Right cardiac atrium (tissue), 5 donors: ENCODE measurements at places on chromosomes 6 and 20. TPM values are rescaled to one million over a fixed set of nuclear protein-coding genes. Genes with fewer than 3 reads are reported as not detected.

Gene GPANK1
- polyA plus RNA-seq, result 24.6 TPM

- DNase-seq, result no peak
These were observed 43.1 kb downstream of the ALDH5A1 start for GRCh38 chr6:24537771-24538385.

DNA sequence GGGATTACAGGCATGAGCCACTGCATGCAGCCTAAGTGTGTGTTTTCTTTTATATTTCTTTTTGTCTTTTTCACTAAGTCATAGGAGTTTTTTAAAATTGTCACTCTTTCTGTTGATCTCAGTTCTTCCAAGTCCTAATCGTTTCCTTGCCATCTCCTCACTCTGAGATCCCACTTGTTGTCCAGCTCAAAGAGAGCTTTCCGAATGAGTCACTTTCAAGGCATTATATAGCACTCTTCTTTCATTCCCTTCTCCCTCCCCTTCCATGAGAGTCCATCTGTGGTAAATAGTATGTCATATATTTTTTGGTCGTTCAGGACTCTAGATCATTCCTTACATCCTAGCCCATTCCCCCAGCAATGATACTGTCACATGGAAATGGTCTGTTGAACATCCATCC is 4.3 kb downstream of the VAPB start:
- no peak for DNase-seq

DNA sequence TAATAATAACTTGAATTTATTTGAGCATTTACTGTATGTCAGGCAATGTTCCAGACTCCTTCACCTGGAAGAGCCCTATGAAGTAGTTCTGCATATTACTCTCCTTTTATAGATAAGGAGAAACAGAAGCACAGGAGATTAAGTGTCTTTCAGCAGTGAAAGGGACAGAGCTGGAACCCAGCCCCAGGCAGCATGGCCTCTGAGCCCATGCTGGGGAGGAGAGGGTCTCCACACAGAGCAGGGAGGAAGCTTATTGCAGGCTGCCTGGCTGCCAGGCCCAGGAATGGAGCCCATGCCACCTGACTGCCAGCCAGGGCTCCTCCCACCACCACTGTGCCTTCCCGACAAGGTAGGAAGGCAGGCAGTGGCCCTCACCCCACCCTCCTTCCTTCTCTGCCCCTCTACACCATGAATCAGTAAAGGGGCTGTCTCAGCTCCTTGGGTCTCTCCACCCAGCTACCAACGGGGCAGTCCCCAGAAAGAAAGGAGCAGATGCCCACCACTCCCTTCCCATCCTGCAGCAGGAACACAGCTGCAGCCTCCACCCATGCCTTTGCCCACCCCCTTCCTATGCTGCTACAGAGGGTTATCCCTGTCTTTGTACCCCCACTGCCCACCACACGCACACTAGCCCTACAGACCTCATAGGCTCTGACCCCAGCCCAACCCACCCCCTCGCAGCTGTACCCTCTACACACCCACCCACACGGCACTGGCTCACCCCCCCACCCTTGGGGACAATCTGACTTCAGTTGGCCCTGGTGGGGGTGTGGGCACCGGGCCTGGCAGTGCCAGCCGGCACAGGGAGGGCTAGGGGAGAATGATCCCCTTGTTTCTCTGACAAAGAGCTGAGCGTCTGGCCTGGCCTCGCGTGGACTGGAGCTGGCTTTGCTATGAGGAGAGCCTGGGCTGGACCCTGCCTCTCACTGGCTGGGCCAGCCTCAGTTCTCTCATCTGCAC is 41.8 kb downstream of the TFEB start:
- DNase-seq, result no peak

DNA sequence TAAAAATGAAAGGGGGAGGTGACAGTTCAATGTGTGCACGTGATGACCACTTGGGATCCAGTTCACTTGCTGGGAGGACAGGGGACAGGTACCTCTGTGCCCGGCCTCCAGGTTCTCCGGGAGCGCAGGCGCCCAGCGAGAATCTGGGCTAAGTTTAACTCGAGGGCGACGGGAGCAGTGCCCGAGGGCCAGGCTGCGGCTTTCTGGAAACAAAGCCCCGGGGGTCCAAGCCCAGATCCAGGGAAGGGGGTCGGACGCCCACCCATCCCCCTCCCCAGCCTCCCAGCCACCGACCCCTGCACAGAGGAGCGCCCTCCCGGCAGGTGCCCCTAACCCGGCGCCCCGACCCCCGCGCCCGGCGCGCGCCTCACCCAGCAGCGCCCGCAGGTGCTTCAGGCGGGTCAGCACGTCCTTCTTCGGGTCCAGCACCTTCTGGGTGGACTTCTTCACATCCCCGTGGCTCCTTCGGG is 405 bp downstream of the RALGAPA2 start:
- DNase-seq, result no peak

- no peak for DNase-seq
These were observed 15.2 kb downstream of the VNN1 start for GRCh38 chr6:132698608-132699007.

Gene AAR2
- polyA plus RNA-seq, result 14.1 TPM

Gene HM13
- polyA plus RNA-seq, result 47.8 TPM

DNA sequence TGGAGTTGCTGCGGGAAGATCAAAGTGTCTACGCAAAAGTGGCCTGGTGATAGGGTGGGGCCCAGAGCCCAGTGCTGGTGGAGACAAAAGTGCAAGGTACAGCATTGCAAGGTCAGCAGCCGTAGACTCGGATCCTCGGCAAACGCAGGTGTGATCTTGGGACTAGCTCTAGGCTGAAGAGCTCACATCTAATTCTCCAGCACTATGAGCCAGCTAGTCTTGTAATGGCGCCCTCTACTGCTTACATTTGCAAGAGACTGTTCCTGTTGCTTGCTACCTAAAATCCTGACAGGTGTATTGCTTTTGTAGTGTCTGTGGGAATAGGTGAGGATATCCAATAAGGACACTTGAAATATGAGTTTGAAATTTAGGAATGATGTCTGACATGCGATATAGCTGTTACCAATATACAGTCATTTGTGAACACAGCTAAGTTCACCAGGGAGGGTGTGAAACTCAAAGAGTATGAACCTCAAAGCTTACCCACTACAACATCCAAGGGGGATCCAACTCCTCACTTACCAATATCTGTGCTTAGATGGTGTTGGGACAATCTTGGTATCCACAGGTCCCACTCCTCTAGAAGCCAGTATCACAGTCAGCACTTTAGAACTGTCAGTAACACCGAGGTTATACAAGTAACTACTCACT is 58.4 kb downstream of the PDE7B start:
- DNase-seq, result no peak

DNA sequence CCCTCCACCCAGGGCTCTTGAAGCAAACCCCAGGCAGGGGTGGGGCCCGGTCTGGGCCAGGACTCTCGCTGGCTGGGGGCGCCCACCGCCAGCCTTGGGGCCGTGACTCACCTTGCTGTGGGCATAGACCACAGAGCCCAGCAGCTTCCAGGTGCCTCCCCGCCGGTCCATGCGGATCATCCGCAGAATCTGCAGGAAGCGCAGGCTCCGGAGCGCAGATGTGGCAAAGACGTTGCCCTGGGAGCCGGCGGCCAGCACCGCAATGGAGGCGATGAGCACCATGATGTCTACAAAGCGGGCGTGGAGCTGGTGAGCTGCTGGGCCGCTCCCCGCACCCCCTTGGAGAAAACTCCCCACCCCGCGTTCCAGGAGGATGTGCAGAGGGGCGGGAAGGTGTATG is 27.9 kb downstream of the KCNQ2 start:
- no peak for DNase-seq

Gene USP49
- polyA plus RNA-seq, result 1.5 TPM

- no peak for DNase-seq
These were observed 36.5 kb downstream of the RARS2 start for GRCh38 chr6:87553159-87553765.

DNA sequence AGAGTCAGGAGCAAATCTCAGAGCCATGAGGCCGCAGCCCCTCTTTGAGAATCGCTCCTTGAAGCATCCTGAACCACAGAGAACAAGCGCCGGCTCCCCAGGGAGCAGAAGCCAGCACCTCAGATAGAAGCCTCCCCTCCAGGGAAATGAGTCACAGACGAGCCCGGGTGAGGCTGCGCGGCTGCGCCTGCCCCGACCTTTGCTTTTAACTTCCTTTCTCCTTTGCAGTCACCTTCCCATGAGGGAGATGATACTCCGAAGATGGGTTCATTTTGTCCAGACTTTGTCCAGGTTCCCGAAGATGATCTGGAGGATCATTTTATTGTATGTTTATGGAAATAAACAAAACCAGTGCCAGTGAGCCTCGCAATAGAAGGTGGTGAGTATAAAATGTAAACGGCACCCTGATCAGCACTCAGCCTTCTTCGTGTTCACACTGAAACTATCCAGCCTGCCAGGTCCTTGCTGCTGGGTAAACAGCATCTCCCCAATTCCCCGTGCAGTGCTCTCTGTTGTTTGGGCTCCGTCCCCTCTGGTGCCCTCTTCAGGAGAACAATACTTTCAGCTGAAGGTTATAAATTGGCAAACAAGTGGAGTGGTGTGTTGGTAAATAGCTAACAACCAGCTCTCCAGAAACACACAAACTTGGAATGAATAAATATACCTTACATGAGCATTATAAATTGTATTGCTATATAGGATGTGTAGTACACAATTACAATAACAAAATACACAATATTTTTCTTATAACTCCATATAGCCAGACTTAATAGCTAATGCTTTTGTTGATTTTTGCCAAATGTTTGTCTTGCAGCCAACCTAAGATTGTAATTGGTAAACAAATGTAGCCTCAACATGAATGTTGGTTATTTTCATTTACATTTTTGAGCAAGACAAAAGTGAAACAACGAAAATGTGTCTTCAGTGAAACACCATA is 41.4 kb upstream of the TMEM181 start:
- no peak for DNase-seq

GRCh38 chr6:122028933-122029522 is 370.4 kb upstream of the HSF2 start:
- no peak for DNase-seq

DNA sequence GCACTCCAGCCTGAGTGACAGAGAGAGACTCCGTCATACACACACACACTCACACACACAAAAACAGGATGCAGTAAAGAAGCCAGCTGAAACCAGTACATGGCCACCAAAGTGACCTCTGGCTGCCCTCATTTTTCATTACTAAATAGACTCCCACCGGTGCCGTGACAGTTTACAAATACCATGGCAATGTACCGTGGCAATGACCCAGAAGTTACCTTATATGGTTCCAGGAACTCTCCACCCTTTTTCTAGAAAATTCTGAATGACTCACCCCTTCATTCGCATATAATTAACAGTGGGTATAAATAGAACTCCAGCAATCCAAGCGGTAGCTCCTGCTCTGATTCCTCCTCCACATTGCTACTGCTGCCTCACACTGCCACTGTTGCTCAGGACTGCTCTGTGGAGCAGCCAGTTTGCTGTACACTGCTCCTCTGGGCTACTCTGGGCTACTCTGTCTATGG is 57.7 kb downstream of the SNX5 start:
- peak; percentile 74 for DNase-seq

DNA sequence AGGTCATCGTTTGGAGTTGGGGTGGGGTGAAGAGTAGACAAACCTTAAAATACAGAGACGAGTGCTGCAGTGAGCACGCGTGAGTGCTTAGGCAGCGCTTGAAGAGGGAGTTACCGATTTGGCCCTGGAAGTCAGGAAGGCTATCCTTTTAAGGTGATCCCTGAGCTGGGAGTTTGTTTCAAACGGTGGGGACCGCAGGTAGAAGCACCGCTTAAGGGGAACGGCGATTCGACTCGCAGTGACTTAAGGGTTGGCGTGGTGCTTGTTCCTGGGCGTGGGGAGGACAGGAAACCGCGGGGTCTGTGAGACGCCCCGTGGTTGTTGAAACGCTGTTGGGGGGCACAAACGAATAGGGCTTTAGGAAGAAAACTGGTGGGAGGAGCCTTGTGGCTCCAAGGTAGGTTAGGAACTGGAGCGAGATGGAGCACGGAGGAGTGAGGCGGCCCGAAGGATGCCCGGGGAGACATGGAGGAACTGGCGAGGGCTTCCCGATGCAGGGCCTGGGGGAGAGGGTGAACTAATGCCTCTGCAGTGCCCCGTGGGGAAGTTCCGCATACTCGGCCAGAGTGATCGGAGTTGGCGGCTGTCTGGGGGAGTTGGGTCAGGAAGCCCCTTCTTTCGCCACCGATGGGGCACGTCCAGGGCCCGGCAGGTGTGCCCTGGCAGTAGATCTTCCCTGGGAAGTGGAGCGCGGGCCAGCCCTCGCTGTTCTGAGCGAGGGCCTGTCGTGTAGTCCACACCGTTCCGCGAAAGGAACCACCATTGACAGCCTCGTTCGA is 1.3 kb upstream of the CDYL start:
- DNase-seq, result no peak

Gene ANKRD66
- not detected for polyA plus RNA-seq

Gene BCAS4
- 2.4 TPM for polyA plus RNA-seq

Gene TFAP2C
- polyA plus RNA-seq, result 0.14 TPM

DNA sequence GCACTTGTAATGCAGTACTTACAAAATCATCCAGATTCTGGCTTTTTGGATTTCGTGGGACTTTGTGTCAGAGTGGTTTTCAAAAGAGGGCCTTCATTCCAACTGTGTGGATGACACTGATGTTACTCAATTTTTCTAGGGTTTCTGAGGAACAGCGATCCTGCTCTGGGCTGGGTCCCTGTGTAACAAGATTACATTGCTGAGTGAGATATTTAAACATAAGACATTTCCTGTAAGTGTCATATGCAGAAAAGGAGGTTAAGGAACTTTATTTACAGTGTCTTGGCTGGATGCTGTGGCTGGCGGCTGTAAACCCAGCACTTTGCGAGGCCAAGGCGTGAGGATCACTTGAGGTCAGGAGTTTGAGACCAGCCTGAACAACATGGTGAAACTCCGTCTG is 6.7 kb downstream of the ZFAND3 start:
- no peak for DNase-seq

GRCh38 chr6:35728683-35729678 is 7.9 kb upstream of the ARMC12 start:
- DNase-seq, result peak; percentile 78

DNA sequence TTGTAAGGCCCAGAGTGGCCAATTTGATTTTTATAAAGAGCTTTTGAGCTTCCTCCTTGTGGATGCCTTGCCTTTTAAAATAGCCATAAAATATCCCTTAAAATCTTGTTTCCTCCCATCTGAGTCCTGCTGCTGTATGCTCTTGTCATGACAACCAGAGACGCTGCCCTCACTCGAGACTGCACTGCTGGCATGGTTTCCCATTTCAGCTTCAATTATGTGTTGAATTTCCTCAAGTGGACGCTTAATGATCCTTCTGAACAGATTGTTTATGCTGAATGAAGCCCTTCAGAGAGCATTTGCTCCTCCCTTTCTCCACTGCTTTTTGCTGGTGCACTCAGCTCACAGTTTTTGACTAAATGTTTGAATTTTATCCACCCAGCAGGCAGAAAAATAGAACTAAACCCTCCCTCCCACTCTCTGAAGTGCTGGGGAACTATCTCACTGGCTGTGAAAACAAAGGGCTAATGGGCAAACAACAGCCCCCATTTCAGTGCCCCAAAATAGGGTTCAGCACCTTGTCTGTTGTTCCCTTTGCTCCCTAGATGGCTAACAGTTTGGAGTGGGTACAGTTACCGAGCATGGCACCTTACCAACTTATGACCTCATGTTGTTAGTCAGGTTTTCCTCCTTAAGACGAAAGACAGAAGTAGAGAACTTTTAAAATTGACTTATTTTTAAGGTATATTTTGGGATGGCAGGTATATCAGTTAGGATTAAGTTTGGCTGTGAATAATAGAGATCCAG is 45.5 kb upstream of the RNF8 start:
- no peak for DNase-seq
